Stimulated activated CD4-positive, alpha-beta T cell treated with anti-CD3 and anti-CD28 coated beads, Interleukin-1b, Interleukin-23, amount 100 ng/mL, for 48 hours (primary cell): ENCODE measurements at places on chromosomes 6 and 20.

GRCh38 chr6:168570211-168570610 lies 129.2 kb downstream of the SMOC2 start:
- DNase-seq, result no peak

DNA sequence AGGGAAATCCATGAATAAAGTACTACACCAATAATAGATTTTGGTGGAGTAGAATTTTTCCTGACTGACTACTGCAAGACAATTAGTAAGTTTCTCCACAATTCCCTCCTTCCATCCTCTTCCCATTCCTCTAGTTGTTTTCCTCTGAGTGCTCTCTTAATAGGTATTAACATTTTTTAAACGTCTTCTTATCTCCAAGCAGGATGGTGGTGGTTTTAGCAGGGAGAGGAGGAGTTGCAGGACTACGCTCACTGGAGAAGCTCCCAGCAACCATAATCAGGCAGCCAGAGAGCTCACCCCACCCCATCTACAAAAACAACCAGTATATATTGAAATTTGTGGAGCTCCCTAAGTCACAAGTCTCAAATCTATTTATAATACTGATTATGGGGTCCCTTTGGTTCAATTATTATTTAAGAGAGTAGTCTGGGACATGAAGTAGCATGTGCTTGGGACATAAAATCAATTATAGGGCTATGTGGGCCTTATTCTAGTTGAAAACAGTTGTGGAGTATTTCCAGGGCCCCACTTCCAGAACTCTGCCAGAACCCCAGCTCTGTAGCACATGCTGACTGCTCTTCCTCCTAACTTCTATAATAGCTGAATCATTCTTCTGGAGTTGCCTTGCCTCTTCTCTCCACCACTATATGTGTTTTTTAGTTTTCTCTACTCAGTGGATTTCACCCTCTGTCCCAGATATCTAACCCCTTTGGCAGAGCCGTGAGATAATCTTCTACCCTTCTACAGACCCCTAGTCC lies 49.8 kb downstream of the MYB start:
- no peak for DNase-seq

DNA sequence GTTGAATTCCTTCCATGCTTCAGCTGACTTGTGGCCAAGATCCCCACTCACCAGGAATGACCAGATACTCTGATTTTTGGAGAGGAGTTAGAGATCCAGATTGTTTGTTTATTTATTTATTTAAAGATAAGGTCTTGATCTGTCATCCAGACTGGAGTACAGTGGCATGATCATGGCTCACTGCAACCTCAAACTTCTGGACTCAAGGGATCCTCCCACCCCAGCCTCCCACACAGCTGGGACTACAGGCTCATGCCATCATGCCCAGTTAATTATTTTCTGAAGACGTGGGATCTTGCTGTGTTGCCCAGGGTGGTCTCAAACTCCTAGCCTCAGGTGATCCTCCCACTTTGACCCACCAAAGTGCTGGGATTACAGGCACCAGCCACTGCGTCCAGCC lies 4.1 kb upstream of the SPATA2 start:
- no peak for DNase-seq

- no peak for DNase-seq
Measured at GRCh38 chr6:162345051-162345511, 382.5 kb downstream of the PRKN start.

DNA sequence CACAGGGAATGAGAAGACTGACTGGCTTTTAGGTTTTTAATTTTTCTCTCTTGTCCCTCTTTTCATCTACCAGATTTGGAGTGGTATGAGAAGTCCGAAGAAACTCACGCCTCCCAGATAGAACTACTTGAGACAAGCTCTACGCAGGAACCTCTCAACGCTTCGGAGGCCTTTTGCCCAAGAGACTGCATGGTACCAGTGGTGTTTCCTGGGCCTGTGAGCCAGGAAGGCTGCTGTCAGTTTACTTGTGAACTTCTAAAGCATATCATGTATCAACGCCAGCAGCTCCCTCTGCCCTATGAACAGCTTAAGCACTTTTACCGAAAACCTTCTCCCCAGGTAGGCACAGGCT lies 644 bp downstream of the MAD2L1BP start:
- no peak for DNase-seq

DNA sequence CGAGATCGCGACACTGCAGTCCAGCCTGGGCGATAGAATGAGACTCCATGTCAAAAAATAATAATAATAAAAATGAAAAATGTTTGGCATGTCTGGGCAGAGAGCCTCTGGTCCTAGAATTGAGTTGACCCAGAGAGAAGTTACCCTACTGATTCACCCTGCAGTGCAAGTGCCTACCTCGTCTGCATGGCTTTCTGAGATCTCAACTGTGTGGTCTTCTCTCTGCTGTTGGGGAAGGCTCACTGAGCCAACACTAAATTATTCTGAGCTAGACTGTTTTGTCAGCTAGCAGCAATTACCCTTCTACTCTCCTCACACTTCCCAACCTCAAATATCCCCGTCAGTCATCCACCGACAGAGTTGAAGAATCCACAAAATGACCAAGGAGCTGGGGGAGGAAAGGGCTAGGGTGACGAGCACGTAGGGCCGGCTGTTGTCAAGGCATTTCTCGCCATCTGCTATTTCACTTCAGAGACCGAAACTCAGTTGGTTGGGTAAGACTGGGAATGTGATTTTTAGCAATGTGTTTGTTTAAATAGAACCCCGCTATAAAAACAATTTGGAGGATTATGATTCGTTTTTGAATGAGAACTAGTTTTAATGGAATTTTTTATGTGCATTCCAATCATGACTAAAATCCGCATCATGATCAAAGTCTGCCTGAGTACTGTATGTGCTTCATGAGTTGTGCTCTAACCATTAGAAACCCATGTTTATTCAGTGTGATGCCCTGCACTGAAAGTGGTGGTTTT lies 9.4 kb downstream of the MAS1 start:
- DNase-seq, result no peak

DNA sequence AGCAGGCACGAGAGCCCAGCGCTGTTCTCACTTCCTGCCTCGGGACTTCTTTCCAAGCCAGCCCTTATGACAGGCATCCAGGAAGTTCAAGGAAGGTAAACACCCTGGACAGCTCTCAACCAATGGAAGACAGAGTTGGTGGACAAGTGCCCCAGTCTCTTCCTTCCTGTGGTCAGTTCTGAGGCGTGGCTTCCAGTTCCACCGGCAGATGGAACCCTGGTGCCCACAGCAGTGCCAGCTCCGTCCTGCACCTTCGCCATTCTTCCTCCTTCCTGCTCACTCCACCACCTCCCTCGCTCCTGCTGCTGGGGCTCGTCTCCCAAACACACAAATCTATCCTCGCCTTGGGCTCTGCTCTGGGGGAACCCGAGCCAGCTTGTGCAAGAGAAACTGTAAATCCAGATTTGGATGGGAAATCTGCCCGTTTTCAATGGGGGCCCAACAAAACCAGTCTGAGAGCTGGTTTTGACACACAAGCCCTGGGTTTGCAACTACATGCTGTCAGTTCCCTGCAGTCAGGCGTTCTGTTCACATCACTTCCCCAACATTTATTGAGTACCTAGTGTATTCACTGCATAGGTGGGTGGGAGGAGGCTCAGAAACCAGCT lies 162.7 kb downstream of the GRM4 start:
- no peak for DNase-seq

- no peak for DNase-seq
Measured at GRCh38 chr20:22797103-22797502, 212.7 kb upstream of the FOXA2 start.
